Activated T-helper 1 cell treated with Interleukin-2 at 50 U/mL for 16 hours (primary cell): ENCODE measurements at places on chromosomes 3 and 15.

DNA sequence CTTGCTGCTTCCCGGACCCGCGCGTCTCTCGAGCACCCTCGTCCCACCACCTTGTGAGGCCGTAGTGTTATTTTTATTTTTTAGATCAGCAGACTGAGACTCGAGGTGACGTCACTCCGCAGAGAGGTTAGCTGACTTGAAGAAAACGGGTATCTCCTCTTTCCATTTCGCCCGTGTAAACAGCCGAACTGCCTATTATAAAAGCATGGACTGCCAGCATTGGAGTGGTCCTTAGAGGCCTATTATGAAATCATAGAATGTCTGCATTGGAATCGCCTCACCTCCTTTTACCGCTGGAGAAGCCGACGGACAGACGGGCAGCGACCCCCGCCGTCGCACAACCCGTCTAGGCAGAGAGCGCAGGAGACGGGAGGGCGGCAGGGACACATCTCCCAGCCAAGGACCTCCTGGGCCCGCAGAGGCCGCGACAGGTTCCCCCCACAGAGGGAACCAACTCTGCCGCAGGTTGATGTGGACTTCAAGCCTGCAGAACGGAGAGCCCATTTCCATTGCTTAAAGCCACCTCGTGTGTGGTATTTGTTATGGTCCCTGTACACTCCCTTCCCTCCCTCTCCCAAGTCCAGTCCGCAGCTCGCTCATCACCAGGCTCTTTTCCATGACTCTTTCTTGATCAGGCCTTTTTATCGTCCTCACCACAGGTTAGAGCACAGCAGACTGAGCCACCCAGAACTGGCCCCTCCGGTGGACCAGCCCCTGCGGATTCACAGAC is 540 bp upstream of the PPP1R2 start:
- no peak for DNase-seq

- DNase-seq = no peak
Measured at GRCh38 chr3:45654397-45654944, 34.7 kb upstream of the SACM1L start.

GRCh38 chr3:61371123-61371522 is 119.9 kb upstream of the FHIT start:
- DNase-seq = no peak

DNA sequence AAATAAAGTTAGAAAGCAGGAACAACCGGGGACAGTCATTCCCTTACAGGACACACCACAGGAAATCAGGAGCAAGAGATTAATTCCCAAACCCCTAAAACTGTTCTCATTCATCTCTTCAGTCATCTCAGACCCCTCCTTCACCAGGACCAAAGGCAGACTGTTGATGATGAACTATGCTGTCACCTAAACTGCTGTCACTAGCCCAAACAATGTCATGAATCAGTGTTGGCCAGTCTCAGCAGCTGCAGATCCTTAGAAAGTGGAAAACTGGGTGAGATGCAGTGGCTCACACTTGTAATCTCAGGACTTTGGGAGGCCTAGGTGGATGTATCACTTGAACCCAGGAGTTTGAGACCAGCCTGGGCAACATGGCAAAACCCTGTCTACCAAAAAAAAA is 909.6 kb downstream of the ROBO1 start:
- no peak for DNase-seq

DNA sequence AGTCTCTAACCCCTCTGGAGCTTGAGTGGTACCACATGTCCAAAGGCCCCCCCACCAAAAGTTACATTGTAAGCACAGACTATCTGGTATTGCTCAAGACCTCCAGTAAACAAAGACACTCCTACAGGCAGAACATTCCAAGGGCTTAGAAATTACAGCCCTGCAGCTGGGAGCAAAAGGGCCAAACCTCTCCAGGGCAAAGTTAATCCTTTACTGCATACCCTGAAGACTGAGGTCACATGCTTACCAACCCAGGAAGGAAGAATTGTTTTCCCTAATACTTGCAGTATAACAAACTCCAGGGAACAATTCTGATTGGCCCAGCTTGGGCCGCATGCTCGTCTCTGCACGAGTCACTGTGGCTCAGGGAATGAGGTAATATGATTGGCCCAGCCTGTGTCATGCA is 266.1 kb upstream of the NR2F2 start:
- no peak for DNase-seq

GRCh38 chr15:35698331-35698730 is 152.4 kb upstream of the DPH6 start:
- no peak for DNase-seq

DNA sequence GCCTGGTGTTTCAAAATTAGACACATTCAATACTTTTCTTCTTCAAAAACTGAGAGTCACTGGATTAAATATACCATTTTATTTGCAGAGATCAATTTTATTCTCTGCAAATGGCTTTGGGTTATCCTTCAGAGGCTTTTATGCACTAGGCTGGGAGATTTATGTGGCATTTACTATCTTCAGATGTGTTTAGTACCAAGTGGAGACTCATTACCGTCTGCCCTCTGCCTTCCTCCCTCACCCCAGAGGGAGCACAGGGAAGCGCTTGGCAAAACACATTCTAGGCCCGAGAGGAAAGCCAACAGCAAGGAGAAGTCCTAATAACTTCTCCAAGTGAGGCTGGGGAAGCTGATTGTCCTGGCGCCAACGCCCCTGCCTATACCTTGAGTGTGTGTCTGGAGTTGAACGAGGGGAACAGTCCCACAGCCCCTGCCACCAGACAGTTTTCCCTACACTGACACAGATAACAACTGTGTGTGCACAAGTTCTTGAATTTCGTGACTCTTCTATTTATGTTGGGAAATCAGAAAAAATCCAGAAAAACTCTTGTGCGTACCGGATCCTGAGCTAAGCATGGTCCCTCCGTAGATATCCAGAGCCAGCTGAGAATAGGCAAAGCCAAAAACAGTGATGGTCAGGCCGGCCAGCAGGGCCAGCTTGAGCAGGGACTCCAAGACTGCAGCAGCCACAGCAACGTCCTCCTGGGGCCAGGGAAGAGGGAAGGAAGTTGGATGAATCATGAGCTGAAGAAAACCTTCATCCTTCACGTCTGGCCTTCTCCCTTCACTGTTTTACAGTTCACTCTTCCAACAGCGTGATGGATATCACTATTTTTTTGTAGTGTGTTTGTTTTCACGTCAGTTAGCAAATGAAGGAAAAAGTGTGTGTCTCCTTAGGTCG is 26.6 kb downstream of the RFT1 start:
- no peak for DNase-seq

DNA sequence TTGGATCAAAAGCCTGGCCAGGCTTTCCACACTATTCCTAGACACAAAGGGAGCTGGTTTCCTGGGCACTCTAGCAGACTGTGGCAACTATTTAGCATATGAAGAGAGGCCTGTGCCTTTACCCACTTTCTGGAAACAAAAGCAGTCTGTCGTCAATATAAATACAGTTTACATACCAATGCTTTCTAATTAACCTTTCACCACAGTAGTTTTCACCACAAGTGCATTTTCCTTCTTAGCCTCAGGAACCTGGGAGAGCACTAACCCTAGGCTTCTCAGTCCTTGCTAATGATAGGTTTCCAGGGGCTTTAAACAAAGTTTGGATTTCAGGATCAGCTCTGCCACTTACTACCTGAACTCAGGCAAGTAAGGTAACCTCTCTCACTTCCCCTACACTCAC is 499.1 kb downstream of the MAGI1 start:
- no peak for DNase-seq

DNA sequence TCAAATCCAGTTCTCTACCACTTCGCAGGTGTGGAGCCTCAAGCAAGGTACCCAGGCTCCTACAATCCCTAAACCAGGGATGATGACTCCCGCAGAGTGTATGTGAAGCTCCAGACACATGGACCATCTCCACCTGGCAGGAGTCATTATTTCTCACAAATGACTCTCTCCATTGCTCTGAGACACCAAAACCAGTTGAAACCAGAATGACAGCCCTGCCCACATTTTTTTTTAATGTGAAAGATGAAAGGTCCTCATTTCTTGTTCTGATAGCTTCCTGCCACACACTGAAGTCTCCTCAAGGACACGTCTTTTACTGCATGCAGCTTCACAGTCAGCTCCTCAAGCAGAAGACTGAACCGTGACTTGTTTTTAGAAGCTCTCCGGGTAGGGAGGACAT is 61.4 kb upstream of the ZBTB38 start:
- DNase-seq = no peak

DNA sequence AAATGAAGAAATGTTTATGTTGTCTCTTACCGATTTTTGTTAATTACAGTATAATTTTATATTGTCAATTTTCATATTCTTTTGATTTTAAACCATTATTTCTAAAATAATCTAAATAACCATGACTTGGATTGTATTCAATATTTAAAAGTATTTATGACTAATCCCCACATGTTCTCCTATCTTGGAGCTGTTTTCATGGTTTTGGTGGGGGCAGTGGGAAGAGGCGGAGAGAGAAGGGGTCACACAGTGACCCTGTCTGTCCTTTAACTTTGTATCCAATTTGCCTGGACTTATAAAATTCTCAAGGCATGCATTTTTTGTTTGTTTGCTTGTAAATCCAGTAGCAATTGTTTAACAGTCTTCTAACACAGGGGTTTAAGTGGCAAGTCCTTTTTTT is 407.4 kb downstream of the NTRK3 start:
- DNase-seq = no peak

- no peak for DNase-seq
Measured at GRCh38 chr3:14285548-14285925, 106.9 kb downstream of the LSM3 start.

GRCh38 chr3:62735510-62735909 is 139.7 kb downstream of the CADPS start:
- DNase-seq = no peak

DNA sequence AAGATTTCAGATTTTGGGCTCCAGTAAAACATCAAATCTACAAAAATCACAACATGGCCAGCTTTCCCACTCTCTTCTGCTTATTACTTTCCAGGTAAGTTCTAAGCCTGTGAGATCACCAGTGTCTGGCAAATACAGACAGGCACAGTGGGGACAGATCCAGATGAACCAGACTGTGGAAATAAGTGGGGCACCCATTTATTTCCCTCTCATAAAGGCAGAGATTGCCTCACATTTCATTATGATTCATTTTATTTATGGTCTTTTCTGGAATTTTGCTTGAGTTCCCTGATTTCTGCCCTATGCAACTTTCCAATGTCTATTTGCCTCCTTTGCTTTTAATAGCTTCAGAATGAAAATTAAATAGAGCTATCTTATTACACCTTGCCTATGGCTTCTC is 66.8 kb downstream of the GREM1 start:
- no peak for DNase-seq

- DNase-seq = no peak
Measured at GRCh38 chr15:40790718-40791117, 16.2 kb upstream of the ZFYVE19 start.

DNA sequence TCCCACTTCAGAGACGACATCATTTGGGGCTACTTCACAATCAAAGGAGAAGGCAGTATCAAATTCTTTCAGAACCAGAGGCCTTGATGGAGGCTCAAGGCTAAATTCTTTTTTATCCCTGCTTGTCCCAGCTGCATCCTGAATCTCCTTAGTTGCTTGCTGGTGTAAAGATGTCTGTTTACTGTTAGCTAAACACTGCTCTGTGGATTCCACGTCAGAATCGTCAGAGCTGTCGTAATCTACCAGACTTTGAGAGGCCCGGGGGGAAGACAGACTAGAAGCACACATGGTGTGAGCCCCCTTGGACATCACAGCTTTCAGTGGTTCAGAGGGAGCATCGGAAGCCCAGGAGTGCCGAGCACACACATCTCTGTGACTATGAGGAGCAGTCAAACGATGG is 32.6 kb downstream of the LINS1 start:
- DNase-seq = no peak

DNA sequence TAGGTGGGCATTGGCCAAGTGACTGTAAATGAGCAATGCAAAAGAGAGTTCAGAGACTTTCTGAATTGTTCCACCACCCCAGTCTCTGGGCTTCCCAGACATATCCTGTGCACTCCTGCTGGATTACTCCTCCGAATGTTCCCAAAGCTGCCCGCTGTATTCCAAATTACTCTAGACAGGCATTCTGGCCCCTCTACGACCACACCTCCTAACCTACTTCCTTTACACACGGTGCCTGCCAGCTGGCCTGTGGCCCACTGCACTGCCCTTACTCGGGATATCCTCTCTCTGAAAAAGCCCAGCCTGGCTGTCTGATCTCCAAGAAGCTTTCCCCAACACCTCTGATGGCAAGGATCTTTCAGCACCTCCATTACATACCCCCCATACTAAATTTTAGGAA is 66.6 kb downstream of the DUT start:
- DNase-seq = no peak

DNA sequence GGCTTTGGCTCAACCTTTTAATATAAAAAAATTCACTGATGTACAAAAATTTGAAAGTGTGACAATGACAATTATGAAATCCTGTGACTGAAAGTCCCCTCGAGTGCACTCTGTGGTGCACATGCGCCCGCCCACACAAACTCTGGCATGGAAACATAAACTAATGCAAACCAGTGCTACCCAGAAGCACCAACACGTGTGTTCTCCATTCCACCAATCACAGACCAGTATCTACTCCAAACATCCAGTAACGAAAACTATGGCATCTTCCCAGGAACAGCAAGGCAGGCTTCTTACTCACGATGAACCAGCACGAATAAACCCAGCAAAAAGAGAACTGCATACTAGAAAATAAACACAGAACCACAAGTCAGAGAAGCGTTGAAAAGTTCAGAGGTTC is 11.7 kb upstream of the NMB start:
- DNase-seq = no peak

DNA sequence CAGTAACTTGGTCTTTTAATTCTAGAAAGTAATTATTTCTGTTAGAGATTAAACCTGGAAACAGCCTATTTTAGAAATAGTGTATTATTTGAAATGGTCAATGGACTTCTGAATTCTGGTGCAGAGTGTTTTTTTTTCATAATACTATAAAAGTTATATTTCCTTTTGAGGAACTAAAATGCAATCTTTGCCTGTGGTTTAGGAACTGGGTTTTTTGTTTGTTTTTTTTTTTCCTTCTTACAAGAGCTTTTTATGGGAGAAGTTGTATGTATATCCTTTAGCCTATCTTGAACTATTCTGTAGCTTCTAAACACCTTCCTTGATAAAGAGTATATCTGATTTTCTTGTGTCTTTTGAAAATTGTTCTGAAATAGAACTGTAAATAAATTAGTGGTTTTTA is 88.3 kb downstream of the ARIH1 start:
- no peak for DNase-seq
